ENCODE measurements at places on chromosomes 16 and 17. TPM values are rescaled to one million over a fixed set of nuclear protein-coding genes. Genes with fewer than 3 reads are reported as not detected.

- DNase-seq: no peak
Measured at GRCh38 chr17:49580981-49581647, 5.4 kb downstream of the NXPH3 start.

DNA sequence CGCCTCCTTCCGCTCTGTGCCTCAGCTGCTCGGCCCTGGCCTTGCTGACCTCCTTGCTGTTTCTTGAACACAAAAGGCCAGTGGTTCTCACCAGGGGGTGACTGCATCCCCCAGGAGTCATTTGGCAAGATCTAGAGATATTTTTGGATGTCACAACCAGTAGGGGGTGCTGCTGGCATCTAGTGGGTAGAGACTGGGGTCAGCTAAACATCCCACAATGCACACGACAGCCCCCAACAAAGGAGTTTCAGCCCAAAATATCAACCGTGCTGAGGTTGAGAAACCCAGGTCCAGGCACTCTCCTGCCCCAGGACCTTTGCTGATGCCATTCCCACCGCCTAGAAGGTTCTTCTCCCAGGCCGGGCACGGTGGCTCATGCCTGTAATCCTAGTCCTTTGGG, 39.7 kb downstream of the ABCC6 start:
- no peak for DNase-seq

DNA sequence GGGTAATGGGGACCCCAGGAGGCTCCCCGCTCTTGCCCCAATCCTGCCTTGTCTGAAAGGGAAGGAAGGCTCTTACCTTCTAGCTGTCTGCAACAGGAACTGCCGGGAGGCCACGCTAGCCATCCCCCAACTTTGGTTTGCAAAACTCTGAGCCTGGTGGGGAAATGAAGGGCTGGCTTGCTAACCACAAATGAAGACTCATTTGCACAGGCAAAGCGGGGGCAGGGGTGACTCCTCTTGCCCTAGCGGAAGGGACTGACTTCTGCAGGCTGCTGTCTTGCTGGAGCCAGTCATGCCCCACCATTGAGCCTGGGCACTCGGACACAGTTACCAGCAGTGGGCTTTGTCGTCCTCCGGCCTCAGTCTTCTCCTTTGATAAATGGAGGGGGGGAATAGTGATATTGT, 52.6 kb downstream of the PLCG2 start:
- DNase-seq: peak; percentile 7

DNA sequence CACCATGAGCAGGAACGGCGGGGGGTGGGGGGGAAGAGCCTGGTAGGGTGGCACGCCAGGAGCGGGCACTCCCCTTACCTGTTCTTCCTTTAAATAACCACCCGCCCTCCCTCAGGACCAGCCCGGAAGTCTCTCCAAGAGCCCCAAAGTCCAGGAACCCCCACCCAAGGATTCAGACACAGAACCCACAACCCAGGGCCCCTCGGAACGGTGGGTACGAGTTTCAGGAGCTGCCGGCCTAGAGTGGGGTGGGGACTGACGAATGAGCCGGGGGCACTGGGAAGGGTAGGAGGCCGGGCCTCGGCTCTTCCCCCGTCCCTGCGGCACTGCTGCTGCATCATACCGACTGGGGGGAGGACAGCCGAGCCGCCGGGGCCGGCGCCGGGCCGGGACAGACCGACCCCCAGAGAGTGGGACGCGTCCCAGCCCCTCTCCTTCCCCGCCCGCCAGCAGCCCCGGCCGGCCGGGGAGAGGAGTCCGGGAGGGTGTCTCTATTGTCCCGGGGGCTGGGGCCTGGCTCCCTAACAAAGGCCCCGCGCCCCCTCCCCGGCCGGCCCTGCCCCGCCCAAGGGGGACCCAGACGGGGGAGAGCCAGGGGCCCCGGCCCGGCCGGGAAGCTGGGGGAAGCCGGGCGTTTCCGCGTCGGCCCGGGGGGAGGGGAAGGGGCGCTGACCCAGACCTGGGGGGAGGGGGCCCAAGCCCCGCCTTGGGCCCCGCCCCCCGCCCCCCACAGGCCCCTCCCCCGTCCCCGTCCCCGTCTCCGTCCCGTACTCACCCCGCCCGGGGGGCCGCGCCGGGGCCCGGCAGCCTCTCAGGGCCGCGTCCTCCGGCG, 747 bp downstream of the ATXN7L3 start:
- DNase-seq: no peak

GRCh38 chr16:51524070-51524469, 373.0 kb upstream of the SALL1 start:
- DNase-seq: no peak

DNA sequence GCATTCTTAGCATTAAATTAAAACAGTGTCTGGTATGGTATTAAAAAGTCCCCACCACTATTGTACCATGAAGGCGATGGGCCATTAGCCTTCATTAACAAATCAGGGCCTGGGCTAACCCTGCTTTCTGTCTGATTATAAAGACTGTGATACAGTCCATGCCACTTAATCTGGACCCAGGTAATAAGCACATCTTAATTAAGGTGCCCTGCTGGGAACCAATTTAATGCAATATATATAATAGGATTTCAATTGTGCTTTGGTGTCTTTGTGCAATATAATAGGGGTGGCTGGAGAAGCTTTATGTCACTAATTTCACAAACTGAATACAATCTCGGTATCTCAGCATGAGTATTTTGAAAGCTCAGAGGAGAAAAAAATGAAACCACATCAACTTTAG, 64.4 kb upstream of the CDH8 start:
- no peak for DNase-seq

DNA sequence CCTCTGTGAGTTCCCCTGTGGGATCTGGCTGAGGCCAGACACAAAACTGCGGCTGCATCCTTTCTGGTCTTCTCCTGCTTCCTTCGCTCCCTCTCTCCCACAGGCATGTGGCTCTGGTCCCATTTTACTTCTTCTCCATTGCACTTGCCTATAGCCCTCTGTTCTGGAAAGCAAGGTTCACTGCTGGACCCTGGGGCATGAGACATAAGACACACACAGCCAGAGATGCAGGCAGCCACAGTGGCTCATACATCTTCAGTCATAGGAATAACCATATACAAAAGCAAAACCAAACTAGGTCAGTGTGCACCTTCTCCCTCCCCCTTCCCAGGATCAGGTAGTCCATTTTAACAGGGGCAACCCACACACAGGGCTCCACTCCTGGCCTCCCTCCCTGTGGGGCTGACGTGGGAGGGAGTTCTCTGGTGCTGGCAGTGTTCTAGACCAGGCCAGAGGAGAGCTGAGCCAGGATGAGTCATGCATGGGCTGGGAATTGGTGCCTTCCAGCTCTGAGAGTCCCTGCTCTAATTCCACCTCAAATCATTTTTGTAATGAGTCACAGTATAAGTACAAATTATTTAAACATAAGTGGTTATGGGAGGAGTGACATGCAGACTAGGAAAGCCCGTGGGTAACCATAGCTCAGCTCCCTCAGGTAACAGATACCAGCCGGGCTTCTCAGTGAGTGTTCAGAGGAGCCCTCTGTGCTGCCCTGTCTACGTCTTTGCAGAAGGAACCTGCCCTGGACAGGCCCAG, 58.0 kb downstream of the ASIC2 start:
- DNase-seq: peak; percentile 15

DNA sequence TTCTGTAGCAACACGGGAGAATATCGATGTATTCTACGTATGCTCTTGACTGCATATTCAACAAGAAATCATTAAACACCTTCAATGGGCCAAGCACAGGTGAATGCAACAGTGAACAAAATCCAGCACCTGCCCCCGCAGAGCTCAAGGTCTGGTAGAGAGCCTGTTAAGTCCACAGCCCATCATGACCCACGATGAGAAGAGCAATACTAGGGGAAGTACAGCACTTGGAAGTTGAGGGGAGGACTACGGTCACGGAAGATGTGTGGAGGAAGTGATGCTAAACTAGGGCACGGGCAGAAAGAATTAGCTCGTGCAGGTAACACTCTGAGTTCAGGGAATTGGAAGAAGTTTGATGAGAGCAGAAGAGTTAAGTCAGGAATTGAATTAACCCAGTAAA, 253.6 kb downstream of the HAPSTR1 start:
- no peak for DNase-seq

DNA sequence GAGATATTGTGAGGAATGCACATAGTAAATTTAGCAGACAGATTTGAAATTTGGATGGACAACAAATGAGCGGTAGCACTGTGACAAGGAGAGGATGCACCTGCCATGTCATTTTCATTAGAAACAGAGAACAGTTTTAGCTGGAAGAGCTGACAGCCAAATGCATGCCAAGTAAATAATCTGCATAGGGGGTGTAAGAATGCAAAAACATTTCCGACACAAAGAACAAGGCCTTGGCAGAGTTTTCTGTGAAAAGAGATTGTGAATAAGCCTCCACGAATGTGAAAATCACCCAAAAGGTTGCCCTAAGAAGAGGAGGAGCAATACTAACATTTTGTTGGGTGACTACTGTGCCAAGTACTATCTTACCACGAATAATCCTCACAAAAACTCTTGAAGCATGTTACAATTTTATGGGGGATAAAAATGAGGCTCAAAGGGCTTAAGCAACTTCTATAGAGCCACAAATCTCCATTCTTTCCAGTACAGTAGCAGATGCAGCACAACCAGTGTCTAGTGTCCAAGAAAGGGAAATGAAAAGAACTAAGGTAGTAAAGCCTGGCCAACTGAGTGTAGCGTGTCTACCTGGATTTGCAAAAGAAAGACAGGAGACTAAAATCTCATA, 28.3 kb downstream of the TMEM100 start:
- DNase-seq: no peak

DNA sequence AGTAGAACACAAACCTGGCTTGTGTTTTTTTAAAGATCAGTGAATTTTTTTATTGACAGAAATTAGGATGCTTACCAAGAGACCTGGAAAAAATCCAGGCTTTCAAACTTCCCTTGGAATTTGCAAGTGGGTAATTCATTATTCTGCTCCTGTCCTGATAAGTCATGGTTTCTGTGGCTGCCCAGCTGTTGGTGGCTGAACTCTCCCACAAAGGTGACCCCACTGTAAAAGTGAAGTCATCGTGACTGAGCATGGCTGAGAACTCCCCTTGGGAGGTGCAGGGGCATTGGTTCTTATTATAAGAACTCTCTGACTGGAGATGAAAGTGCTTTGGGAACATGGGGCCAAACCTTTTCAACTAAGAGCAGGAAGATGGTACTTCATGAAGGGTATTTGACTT, 46.6 kb upstream of the TANC2 start:
- no peak for DNase-seq

- DNase-seq: no peak
Measured at GRCh38 chr17:68937890-68938514, 17.2 kb downstream of the ABCA8 start.

DNA sequence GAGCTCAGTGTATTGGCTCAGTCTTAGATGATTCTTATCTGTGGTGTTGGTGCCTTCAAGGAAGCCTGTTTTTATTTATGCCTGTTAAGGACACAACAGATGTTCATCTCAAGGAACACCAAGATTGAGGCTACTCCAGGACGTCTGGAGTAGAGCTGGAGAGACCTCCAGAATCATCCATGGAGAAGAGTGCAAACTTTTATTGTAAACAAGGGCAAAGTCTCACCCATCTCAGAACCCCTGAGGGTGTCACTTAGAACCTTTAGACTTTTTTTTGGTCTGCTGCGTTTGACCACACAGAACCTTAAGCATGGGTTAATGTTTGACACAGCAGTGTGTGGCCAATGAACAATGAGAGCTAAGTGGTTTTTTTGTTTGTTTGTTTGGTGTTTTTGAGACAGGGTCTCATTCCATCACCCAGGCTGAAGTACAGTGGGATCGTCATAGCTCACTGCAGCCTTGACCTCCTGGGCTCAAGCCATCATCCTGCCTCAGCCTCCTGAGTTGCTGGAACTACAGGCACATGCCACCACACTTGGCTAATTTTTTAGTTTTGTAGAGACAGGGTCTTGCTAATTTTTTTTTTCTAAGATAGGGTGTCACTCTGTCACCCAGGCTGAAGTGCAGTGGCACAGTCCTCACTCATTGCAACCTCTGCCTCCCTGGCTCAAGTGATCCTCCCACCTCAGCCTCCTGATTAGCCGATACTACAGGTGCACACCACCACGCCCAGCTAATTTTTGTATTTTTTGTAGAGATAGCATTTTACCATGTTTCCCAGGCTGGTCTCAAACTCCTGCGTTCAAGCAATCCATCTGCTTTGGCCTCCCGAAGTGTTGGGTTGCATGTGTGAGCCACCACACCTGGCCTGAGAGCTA, 16.3 kb downstream of the SLC47A1 start:
- no peak for DNase-seq

GRCh38 chr16:77459534-77460254, 24.9 kb upstream of the ADAMTS18 start:
- DNase-seq: no peak

GRCh38 chr17:28405632-28406472, at the start of gene SLC46A1:
Gene SLC46A1 (minus strand): TSS chr17:28406212. CDS start chr17:28406114, 98 bp downstream.
- peak; percentile 44 for DNase-seq

GRCh38 chr16:79656553-79657115, 56.1 kb upstream of the MAF start:
- DNase-seq: no peak

- no peak for DNase-seq
Measured at GRCh38 chr17:2138318-2138717, 83.4 kb downstream of the HIC1 start.

GRCh38 chr17:31674305-31674704, 184.7 kb downstream of the COPRS start:
- DNase-seq: no peak

DNA sequence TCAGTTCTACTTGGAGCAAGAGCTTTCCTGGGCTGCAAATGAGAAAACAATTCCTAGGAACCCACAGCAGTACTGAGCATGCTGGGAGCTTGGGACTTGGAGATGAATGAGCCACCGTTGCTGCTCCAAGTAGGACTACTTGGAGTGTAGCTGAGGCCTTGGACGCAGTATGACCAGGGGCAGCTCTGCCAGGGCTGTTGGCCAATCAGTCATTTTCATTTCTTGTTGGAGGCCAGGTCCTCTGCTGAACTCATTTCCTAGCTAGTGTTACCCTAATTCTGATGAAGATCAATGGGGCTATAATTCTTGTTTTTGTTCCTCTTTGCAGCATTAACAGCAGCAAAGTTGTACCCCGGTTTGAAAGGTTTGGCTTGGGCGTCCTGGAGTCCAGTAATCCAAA, 8.0 kb upstream of the LGALS9 start:
- DNase-seq: no peak

- DNase-seq: no peak
Measured at GRCh38 chr16:24035127-24035842, 199.5 kb downstream of the PRKCB start.

DNA sequence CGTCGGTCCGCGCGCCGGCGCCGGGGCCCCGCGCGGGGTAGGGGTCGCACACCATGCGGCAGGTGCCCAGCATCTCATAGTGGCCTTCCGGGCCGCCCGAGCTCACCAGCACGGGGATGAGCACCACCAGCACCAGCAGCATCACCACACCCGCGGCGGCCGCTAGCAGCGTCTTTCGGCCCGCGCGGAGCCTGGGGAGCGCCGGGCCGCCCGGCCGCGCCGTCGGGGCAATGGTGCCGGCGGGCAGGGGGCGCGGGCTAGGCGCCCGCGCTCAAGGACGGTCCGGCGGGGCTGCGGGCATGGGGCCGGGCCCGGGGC, 237 bp downstream of the C1QL1 start:
- no peak for DNase-seq

- no peak for DNase-seq
Measured at GRCh38 chr17:77474292-77474988, 333.7 kb downstream of the SEC14L1 start.

GRCh38 chr17:66507982-66508760, 205.8 kb downstream of the PRKCA start:
- DNase-seq: no peak

GRCh38 chr17:35359398-35359797, 14.0 kb downstream of the SLFN11 start:
- DNase-seq: no peak

PAM16 gene
- 45.1 TPM for total RNA-seq

IGFALS gene
- not detected for total RNA-seq

SLC47A1 gene
- 12.6 TPM for total RNA-seq

PYDC1 gene
- not detected for total RNA-seq

PAQR4 gene
- 6.7 TPM for total RNA-seq

KCNH4 gene
- total RNA-seq: not detected

CA5A gene
- total RNA-seq: not detected

TBC1D3E gene
- not detected for total RNA-seq

FAM20A gene
- total RNA-seq: 104 TPM

All from tibial nerve (tissue), 4 donors.